ENCODE measurements at places on chromosomes 12 and 14.
A peak's percentile ranks its signal among the peaks of the same experiment; 100 is the strongest.

GRCh38 chr12:53843545-53843944 is 91.8 kb upstream of the CISTR start:
- DNase-seq, result no peak

GRCh38 chr12:75868501-75868900 is 163.1 kb downstream of the PHLDA1 start:
- DNase-seq, result no peak

GRCh38 chr12:92192360-92192759 is 46.7 kb upstream of the BTG1 start:
- no peak for DNase-seq

- DNase-seq, result no peak
These were observed 23.5 kb downstream of the GPHB5 start for GRCh38 chr14:63295231-63295685.

GRCh38 chr12:15717940-15718567 is 71.1 kb downstream of the EPS8 start:
- DNase-seq, result no peak

DNA sequence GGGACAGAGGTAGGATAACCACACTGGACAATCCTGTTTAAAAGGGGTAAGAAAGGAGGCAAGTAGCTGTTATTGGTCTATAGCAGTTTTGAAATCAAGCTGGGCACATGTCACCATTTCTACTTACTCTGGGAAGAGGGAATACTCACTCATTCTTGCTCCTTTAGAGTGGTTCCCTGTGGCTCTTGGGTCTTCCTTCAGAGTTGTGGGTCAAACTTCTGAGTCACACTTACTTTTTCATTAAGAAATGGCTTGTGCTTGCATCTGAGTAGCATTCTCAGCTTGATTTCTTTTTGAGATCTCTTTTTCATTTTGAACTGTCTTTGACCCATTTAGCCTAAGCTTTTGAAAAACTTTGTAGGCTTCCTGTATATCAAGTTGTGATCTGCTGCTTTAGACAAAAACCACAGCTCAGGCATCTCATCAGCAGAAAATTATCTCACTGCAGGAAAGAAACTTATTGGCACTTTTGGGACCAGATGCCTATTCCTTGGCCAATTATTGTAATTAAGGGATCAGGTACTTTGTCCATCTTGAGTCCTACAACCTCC is 122.2 kb downstream of the AEBP2 start:
- no peak for DNase-seq

DNA sequence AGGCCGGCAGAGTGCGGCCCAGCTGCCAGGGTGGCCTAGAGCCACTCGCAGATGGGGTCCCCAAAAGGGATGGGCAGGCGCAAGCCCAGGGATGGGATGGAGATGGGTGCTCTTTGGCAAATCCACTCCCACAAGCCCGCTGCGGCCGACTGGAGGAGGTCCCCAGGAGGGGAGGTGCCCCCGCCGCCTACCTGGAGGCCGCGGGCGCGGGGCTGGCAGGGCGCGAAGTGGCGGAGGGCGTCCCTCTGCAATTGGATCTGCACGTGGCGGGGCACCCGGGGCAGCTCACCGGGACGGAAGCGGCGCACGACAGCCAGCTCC is 730 bp downstream of the PPP1R3E start:
- no peak for DNase-seq

DNA sequence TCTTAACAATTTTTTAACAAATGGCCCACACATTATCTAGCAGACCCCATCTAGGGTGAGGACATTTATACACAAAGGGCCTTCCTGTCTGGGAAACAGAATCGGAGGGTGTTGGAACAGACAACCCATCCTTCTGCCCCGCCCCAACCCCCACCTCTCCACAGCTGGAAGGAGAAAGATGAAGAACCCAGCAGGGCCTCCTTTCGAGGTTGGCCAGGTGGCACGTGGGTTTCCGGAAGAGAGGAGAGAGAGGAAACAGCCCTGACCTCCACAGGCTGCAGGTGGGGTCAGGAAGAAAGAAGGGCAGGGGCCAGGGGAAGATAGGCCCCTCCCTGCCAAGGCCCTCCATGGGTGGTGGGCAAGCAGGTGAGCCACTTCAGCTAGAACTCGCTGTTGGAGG is 57.2 kb downstream of the LRRC74A start:
- DNase-seq, result no peak

GRCh38 chr12:9619411-9620179 is 11.9 kb upstream of the KLRB1 start:
- no peak for DNase-seq

DNA sequence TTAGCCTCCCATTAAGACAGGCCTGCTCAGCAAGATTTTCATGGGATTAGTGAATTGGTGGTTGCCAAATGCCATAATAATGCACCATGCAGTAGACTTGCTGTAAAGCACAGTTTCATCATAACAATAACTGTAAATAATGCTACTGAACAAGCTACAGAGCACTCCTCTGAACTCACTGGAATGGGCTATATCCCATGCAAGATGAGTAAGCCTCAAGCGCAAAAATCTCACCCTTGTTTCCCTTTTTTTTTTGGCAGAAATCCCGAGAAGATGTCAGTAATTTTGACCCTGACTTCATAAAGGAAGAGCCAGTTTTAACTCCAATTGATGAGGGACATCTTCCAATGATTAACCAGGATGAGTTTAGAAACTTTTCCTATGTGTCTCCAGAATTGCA is 145.9 kb upstream of the HIF1A start:
- no peak for DNase-seq

GRCh38 chr12:108567406-108568337 is 5.3 kb downstream of the ISCU start:
- peak; percentile 71 for DNase-seq

DNA sequence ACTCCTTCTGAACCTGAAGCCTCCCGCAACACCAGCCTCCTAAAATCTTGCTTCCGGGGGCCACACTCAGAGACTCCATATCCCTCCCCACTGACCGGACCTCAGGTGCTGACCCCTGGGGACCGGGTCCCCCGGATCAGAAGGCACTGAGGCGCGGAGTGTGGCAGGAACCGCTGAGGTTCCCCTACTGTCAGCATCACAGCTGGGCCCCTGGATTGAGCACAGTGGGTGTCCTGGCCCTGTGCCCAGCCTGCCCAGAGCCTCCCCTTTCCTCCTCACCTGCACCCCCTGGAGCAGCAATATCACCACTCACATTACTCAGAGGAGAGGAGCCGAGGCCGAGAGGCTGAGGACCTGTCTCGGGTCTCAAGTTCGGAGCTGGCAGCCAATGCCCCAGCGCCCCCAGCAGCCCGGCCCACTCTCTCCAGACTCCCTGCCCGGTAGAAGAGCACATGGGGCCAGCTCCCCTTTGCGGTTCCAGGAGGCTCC is 101.2 kb upstream of the EIF5 start:
- no peak for DNase-seq

GRCh38 chr12:111174251-111174960 is 194.5 kb downstream of the PHETA1 start:
- DNase-seq, result peak; percentile 44

DNA sequence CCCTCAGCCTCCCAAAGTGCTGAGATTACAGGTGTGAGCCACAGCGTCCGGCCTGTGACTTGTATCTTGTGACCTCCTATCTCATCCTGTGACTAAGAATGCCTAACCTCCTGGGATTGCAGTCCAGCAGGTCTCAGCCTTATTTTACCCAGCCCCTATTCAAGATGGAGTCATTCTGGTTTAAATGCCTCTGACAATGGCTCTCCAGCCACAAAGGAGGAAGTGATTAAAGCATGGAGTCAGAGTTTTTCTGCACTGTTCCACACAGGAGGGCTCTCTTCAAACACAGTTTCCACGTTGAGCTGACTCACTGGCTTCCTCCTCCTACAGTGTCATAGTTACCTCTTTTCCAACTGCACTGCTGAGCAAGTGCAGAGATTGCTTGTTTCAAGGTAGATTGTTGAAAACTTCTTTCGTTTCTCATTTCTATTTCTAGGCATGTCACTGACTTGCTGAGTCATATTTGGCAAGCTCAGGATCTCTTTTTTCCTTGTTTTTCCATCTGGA is 383.8 kb downstream of the PCNX1 start:
- peak; percentile 82 for DNase-seq

- DNase-seq, result peak; percentile 42
These were observed 34.5 kb upstream of the VRK1 start for GRCh38 chr14:96762650-96763049.

GRCh38 chr14:24145690-24146452 is 539 bp downstream of the PSME2 start:
- no peak for DNase-seq

DNA sequence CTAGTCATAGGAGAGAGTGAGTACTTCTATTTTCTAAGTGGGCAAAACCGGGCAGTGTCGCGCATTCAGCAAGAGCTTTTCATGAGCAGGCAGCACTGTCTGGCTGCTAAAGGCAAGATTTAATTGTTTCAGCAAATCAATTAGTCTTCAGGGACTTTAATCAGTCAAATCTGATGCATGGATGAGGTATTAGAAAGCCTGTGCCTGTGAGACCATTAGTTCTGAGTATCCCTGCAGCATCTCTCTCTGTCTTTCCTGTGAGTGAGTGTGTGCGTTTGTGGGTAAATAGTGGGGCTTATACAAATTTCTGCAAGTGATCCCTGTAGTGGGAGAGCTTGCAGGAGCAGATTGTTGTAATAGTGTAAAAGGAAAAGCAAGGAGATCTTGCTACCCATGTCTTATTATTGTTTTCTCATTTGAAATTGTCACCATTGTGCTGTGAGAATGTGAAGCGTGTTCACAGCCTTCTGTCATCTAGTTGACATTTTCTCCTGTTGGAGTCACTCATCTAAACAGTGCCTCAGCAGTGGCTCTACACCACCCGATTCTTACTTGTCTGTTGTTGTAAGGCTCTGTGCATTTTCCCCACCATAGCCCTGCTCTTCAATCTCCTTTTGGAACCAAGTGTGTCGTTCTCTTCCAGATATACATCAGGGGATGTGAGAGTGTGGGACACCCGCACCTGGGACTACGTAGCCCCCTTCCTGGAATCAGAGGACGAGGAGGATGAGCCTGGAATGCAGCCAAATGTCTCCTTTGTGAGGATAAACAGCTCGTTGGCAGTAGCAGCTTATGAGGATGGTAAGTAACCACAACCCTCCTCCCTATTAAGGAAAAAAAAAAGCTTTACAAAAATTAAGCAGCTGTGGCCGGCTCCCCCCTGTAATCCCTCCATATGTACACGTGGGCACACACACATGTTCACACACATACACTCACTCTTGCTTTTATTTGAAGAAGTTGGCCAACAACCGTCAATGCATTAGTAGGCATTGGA is 53.6 kb downstream of the FBXW8 start:
- no peak for DNase-seq

DNA sequence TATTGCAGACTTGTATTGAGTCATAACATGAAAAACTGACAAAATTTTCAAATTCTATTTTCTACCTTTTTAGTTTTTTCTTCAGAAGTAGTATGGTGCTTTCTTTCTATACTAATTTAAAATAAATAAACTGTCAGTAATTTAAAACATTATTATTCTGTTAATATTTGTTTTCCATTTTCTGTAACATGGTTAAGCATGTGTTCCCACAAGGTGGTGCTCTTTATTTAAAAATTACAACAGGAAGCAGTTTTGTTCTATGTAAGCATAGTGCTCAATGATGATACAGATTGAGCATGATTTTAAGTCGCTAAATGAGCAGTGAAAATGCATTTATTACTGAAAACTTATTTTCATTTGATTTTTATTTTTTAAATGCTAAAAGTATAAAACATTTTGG is 114.6 kb downstream of the PPFIA2 start:
- peak; percentile 14 for DNase-seq
